ENCODE measurements at places on chromosomes 6 and 20.

DNA sequence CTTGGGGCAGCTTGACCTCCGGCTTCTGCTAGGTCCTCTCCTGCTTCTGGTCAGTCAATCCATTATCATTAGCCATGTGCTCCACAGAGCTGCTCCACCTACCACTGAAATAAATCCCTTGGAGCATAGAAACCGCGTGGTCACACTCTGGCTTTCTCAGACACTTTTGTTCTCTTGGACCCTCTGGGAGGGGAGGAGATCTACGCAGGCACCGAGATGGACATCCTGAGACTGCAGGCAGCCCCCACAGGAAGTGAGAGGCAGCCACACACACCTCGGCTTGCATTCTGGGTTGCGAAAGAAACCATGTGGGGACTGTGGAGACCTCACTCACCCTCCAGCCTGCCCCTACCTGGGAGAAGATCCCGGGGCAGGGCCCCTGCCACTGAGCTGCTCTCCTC, 79.5 kb downstream of the FYN start:
- no peak for DNase-seq

GRCh38 chr6:150616586-150616985, 16.9 kb downstream of the PLEKHG1 start:
- DNase-seq, result no peak

- DNase-seq, result no peak
Measured at GRCh38 chr6:1970151-1970561, 275.2 kb downstream of the GMDS start.

DNA sequence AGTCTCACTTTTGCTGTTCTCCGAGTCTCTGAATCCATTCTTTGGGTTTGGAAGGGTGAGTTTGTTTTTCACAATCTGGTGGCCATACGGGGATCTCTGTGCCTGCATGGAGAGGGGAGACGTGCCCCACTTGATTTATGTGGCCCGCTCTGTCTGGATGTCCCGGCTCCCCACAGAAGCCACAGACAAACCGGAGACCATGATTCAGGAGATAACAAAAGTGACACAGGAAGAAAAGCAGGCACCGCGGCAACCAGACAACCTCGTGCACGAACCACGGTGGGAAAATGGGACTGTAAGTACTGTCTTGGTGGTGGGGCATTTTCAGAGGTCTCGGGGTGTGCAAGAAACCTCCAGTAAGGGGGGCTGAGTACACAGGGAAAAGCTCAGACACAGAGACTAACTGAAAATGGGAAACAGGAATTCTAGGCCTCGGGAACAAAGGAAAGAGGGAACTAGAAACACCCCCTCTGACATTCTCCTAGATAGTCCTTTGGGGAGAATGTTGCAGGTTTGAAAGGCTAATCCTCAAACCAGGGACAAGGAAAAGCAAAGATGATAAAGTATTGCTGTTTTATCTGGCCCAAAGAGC, 22.1 kb upstream of the ZNF318 start:
- no peak for DNase-seq

GRCh38 chr20:64053841-64054661, 4.6 kb upstream of the SOX18 start:
- no peak for DNase-seq

DNA sequence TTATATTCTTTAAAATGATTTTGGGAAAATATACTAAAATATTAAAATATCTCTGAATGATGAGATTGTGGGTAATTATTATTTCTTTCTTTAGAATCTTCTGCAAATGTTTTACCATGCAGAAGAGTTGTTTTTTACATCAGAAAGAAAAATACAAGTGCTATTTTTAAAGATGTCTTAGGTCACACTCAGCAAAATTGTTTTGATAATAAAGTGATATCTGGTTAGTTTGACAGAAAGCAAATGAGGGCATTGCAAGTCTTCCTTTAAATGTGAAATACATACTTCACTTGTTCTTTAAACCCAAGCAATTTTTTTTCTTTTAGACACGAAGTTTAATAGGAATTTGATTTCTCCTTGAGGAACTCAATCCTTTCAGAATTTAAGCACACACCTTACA, 43.6 kb upstream of the STXBP5 start:
- DNase-seq, result no peak

DNA sequence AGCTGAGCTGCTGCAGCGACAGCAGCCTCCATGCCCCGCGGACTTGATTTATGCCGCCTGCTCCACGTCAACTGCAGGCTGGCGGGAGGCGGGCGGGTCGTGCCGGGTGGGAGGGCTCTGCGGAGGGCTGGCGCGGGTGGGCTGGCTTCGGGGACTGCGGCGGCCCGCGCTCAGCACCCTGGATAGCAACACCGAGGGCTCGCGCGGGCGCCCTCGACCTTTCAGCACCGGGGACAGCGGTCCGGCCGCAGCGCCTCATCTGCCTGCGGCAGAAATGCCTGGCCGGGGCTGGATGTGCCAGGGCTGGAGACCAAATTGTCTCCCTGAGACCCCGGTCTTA, 792 bp downstream of the SNAP25 start:
- DNase-seq, result no peak

DNA sequence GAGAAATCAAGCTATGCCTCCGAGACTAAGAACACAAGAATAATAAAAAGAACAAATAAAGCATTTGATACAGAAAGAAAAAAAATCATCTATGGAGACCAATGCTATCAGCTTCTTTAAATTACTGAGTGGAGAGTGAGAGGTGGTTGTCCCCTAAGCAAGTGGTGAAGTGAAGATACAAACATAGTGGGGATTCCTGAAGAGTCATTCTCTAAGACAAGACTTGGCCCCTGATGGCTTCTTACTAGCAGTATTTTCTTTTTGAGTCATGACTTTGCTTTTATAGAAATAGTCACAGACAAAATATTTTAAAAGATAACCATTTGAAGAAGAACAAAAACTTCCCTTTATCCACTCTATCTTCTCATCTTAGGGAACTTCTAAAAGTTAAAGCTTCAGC, 261.4 kb upstream of the PRDM1 start:
- DNase-seq, result no peak

- no peak for DNase-seq
Measured at GRCh38 chr6:169177516-169178166, 76.0 kb downstream of the THBS2 start.

- DNase-seq, result no peak
Measured at GRCh38 chr20:40644863-40645262, 44.2 kb downstream of the MAFB start.

DNA sequence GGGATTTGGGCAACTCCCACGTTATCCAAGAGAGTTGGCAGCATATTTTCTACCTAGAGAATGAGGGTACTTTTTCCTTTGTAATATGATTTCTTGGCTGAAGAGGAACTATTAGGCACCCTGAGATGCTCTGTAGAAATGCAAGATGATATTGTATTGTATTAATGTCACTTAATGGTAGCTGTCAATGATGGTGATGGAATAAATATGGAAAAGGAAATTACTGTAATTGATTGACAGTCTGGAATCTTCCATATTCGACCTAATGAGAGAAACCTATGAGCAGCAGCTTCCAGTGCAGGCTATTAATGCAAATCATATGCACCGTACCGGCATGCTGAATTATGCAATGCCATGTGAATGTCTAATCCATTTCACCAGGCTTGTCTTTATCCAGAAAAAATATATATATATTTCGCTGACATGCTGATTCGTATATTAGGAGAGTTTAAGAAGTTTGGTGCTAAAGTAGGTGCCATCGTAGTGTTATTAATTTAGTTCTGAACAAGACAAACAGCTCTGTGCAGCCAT, 494.2 kb upstream of the JARID2 start:
- no peak for DNase-seq

DNA sequence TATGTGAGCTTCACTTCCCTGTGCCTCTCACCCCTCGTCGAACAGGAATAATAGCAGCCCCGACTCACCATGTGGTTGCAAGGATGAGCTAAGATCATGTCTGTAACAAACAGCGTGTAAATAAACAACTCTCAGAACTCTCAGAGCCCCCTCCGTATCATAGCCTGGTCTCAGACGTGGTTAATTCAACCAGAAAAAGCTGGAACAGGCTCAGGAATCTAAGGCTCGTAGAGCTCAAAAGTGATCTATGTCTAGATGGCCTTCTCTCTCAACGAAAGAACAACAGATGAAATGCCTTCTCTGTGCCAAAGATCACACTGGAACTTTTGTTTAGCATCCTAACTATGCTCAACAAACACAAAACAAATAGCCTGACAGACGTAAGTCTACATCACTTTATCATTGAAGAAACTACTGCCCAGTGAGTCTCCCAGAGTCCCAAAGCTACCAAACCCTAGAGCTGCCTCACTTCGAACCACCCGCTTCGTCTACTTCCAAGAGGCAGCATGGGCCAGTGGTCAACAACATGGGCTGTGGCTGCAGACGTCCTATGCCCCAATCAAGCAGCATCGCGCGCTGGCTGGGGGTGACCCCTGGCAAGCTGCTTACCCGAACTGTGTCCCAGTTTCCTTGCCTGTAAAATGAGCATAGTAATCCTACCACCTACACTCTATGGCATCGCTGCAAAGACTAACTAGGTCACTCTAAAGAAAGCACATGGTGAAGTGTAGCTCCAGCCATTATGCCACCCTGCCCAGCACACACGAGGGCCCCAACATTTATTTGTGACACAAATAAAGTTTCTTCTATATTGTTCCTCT, 35.1 kb downstream of the NFATC2 start:
- no peak for DNase-seq

DNA sequence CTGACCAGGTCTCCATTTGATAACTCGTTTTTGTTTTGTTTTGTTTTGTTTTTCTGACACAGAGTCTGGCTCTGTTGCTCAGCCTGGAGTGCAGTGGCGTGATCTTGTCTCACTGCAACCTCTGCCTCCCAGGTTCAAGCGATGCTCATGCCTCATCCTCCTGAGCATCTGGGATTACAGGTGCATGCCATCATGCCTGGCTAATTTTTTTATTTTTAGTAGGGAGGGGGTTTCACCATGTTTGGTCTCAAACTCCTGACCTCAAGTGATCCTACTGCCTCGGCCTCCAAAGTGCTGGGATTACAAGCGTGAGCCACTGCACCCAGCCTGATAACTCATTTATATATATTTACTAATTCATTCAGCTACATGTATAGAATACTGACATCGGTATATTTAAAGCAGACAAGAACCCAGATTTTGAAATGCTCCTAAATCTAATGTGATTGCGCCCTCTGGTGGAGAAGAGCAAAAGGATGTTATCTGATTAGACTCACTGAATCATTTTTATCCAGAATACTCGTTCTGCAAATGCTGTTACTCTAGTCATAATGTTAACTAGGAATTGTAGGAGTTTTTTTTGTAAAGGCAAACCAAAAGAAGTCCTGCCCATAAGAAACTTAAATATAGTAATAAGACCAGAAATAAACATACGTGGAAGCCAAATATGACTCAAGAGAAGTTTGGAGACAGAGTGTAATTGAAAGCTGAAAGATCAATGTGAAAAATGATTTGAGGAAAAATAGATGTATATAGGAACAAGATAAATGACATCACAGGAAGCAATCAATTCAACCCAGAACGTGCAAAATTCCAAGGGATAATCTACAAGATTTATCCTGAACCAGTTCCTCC, 5.3 kb upstream of the COL12A1 start:
- DNase-seq, result peak; percentile 19

DNA sequence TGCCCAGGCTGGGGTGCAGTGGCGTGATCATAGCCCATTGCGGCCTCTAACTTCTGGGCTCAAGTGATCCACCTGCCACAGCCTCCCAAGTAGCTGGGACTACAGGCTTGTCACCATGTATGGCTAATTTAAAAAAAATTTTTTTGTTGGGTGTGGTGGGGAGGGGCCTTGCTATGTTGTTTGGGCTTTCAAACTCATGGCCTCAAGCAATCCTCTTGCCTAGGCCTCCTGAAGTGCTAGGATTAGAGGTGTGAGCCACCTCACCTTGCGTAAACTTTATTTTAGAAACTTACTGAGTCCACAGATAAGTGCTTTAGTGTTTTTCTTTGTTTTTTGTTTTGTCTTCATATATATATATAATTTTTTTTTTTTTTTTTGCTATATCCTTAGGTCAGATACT, 9.1 kb downstream of the SMAP1 start:
- DNase-seq, result no peak

- no peak for DNase-seq
Measured at GRCh38 chr6:818196-818595, 125.3 kb upstream of the EXOC2 start.

DNA sequence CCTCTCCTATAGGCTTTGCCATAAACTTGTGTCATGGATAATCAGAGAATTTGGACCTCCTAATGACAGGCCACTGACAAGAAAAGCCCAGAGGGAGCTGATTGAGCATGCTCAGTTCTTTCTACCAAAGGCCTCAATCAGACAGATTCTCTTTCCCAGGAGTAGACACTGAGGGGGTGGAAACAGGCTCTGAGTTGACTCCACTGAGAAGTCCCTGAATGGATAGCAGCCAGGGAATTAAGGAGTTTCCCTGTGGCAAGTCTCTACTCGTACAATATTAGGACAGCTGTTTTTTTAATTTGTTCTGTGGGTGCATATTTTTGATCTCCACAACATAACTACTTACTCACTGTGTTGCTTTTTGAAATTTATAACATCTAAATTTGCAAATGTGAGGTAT, 63.3 kb downstream of the SLC16A10 start:
- DNase-seq, result no peak

DNA sequence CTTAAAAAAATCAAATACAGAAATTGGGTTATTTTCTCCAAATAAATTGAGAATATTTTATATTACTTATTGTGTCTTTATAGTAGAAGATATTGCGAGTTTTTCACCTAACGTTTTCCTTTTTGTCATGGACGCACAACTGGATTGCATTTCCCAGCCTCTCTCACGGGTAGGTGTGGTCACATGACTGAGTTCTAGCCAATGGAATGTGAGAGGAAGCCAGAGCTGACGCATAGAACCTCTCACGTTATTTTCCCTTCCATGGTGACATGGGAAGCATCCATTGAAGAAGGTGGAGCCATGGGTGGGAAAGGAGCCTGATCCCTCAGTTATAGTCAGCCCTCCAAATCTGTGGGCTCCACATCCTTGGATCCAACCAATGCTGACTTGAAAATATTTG, 155.9 kb upstream of the UST start:
- no peak for DNase-seq

- DNase-seq, result no peak
Measured at GRCh38 chr20:37160683-37161082, 18.4 kb upstream of the RPN2 start.

- DNase-seq, result no peak
Measured at GRCh38 chr20:61444637-61445036, 192.6 kb downstream of the CDH4 start.

GRCh38 chr6:137341681-137342195, 122.6 kb upstream of the IFNGR1 start:
- DNase-seq, result no peak
